Amygdala (tissue), 56 donors: ENCODE measurements at places on chromosomes 11 and 22.

- no peak for DNase-seq
Measured at GRCh38 chr11:29996016-29996415, 20.8 kb downstream of the KCNA4 start.

GRCh38 chr11:72224564-72225410 is at the start of gene INPPL1:
Gene INPPL1 (plus strand): TSS chr11:72224767. CDS start chr11:72224985, 218 bp downstream.
- no peak for DNase-seq

GRCh38 chr11:12461516-12461915 is 84.1 kb downstream of the PARVA start:
- no peak for DNase-seq

- no peak for DNase-seq
Measured at GRCh38 chr22:49749885-49750510, 77.7 kb downstream of the BRD1 start.

DNA sequence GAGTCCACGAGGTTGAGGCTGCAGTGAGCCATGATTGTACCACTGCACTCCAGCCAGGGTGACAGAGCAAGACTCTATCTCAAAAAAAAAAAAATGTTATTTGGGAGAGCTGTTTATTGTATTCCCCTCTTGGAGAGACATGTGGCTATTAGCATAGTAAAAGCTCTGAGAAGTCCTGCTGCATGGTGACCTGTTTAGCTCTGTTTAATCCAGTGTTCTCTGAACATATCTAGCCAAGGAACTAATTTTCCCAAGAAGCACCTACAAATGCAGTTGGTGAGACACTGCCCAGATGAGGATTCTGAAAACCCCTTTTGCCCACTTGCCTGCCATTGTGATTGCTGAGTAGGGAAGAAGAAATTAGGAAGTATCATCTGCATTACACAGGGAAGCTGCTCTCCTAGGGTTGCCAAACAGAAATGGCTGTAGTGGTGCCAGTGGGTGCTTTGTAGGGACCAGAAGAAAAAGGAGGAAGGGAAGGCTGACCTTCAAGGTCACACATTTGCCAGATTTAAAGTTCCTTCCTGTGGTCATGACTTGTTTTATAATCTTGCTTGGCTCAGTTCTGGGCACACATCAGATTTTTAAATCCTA is 15.7 kb downstream of the TIMP3 start:
- no peak for DNase-seq

DNA sequence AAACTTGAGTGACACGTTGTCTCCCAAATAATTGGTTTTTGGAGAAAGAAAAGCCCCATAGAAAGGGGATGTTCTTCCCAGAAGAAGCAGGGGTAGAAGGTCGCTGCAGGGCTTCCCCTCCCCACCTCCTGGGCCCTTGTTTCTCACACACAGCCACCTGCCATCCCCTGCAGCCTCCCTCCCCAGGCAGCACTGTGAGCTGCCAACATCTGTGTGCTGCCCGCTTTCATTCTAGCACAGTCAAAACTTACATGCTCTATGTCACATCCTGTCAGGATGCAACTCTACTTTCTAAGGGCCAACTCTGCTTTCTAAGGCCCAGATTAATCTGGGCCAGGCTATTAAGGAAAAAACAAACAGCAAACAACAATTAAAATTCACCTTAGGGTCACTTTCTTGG is 309.4 kb upstream of the ZC3H12C start:
- no peak for DNase-seq

GRCh38 chr11:128848815-128849455 is 18.2 kb downstream of the KCNJ1 start:
- DNase-seq = no peak

DNA sequence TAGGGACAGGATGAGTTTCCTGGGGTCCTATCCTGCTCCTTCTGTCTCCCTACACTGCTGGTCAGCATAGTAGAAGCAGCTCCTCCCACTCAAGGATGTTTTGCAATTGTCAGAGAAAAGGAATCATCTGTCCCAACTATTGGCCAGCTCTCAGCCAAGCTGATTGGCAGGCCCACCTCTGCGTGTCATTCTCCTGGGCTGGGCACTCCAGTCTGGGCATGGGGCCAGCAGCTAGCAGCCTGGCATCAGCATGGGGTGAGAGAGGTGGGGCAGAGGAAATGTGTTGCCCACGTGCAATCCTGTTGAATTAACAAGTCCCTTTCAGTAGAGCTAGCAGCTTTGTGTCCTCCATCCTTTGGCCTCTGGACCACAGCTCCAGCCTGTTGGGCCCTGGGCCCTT is 14.1 kb downstream of the ANKK1 start:
- peak; percentile 39 for DNase-seq

DNA sequence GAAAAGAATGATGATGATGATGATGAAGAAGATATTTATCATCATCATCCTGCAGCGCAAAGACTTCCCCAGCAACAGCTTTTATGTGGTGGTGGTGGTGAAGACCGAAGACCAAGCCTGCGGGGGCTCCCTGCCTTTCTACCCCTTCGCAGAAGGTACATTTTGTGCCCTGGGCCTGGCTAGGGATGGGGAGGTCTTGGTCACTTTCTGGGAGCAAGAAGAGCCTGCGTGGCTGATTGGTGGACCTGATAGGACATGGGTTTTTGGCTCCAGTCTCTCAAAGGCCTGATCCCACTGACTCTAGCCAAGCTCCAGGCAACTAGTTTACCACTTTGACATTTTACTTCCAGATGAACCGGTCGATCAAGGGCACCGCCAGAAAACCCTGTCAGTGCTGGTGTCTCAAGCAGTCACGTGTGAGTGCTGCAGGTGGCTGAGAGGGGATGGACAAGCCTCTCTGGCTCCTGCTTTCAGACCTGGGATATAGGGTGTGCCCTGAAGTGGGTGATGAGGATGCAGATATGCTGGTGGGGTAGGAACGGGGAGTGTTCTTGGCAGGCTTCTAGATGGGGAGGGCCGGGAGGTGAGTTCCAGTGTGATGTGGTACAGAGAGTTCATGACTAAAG is 5.3 kb downstream of the SIDT2 start:
- DNase-seq = no peak

DNA sequence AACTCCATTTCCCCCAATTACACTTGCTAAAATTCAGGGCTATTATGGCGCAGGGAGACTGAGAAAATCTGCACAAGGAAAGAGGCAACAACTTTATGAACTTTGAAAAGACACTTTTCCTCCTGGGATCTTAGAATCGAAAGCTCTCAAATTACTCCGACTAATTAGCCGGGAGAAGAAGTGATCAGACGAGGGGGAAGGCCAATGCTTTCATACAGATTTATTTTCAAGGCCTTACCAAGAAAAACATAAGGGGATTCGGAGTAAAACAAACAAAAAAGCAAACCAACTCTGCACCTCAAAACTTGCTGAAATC is 1.6 kb downstream of the PAX6 start:
- DNase-seq = no peak

DNA sequence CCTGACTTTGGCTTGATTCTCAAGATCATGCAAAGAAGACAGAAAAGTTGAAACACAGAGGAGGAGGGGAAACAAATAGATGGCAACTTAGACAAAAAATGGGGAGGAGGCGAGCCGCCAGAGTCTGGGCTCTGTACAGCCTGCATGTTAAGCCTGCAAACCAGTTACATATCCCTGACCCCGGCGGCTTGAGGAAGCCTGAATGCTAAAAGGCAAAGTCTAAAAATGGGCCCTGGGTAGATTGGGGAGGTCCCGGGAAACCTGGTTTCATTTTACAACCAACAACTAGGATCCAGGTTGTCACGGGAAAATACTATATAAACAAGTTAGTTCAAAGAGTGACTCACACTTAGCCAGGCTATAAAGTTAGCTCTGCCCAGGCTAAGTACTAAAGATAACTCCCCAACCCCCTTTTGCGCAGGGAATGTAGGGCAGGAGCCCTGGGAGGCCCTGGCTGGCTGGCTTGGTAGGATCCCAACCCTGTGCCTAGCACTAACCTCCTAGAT is 18.8 kb upstream of the ZBTB16 start:
- no peak for DNase-seq

- no peak for DNase-seq
Measured at GRCh38 chr11:61516191-61516590, 7.6 kb downstream of the LRRC10B start.

DNA sequence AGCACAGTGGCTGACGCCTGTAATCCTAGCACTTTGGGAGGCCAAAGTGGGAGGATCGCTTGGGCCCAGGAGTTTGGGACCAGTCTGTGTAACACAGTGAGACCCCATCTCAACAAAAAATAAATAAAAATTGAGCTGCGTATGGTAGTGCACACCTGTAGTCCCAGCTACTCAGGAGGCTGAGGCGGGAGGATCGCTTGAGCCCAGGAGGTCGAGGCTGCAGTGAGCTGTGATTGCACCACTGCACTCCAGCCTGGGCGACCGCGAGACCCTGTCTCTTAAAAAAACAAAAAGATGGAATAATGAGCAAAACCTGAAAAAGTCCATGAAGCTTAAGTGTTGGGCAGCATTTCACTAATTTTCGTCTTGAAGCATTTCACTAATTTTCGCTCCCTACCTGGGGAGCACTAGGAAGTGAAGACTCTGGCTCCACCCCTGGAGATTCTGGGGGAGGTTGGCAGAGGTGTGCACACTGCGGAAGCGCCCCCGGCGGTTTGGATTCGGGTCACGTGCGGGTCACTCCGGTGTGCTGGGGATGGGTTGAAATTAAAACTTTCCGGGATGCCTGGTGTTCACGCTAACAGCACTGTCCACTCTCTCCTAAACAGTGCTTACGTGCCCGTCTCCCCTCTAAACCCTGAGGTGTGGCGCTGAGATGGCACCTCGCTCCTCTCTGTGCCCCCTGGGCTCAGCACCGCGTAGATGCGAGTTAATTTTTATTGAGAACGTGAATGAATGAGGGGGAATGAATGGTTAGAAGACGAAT is 906 bp upstream of the NAA40 start:
- no peak for DNase-seq

DNA sequence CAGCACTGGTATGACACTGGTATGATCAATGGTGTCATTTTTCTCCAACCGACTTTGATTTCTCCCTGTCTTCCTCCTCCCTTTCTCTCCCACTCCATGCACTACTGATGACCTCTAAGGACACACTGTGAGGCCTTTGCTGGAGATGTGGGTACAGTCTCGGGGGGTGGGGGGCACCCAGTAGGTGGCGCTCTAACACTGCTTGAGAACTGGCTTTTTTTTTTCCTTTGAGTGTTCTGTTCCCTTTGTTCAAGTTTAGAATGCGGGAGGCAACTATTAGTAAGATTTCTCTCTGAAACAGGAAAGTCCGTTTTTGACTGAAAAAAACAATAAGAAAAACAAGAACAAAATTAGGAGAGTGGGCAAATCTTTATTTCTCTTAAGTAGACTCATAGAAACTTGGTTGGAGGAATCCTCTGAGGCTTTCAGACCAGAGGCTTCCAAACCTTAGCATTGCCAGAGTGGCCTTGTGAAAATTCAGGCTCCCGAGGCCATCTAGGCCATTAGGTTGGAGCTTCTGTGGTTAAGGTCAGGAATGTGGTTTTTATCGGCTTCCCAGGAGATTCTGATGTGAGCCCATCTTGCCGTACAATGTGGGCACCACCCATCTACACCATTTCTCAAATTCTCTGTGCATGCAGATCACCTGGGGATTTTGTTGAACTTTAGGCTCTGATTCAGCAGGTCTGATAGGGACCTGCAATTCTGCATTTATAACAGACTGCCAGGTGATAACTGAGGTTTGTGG is 43.2 kb downstream of the PANX1 start:
- no peak for DNase-seq

- DNase-seq = no peak
Measured at GRCh38 chr11:75595429-75595828, 33.4 kb downstream of the SERPINH1 start.

DNA sequence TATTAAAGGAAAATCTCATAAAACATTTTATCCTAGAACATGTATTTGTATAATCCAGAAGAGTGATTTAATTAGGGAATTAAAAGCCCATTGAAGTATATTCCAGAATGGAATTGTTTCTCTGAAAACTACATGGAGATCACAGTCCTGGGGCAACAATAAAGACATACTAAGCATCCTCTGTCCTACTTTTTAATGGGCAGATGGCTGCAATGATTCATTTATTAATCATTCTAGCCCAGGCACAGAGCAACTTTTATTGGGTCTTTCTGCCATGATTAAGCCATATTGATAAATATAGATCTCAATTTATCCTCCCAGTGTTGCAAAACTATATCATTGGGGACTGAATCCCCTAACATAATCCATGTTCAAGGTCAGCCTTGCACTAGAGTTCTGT is 22.0 kb downstream of the FAM181B start:
- no peak for DNase-seq

GRCh38 chr22:48884324-48884723 is 943.3 kb downstream of the BRD1 start:
- no peak for DNase-seq

DNA sequence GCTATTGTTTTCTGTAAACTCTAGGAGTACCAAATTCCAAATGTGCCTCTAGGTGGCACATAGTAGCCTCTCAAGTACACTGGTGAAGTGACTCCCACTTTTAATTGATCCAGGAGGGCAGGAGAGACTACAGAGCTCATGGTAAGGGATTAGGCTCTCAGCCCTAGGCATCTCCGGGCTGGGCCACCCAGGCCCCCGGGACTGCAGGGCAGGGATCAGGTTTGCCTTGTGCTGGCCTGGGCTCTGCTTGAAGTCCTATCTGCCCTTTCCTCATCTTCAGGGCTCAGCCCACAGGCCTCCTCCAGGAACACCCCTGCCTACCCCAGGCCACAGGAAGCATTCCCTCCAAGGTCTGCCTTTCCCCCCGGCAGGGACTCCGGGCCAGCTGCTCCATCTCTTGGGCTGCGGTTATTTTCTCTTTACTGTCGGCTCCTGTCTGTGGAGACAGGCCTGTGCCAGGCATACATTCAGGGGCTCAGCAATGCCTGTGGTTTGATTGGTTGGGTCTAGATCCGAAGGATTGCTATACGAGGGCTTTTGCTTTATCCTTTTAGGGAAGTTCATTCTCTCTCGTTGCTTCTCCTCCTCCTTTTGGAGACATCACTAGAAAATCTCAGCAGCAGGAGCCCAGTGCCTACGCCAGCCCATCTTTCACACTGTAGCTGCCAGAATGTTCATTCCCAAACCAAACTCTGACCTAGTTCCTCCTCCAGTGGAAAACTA is 32.8 kb downstream of the PARVA start:
- no peak for DNase-seq

GRCh38 chr11:2269601-2270321 is 627 bp downstream of the ASCL2 start:
- DNase-seq = no peak

DNA sequence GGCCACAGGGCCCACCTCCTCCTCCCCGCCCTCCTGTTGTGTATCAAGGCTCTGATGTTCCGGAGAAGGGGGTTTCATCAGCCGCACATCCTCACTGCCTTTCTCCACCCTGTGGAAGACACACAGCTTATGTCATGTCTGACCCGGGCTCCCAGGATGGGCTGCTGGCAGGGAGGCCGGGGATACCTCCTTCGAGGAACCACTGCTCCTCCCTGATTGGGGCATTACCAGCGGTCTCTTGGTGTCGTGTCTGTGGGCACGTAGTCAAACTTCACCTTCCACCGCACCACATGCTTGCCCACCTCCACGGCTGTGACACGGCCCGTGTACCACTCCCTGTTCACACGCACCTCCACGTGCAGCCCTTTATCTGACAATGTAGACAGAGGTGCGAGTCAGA is 35.9 kb downstream of the MORC2 start:
- DNase-seq = no peak

- DNase-seq = no peak
Measured at GRCh38 chr11:127376301-127376700, 375.7 kb upstream of the KIRREL3 start.

GRCh38 chr11:116166573-116167465 is 606.0 kb downstream of the BUD13 start:
- no peak for DNase-seq
